ENCODE measurements at places on chromosomes 1 and 21.

DNA sequence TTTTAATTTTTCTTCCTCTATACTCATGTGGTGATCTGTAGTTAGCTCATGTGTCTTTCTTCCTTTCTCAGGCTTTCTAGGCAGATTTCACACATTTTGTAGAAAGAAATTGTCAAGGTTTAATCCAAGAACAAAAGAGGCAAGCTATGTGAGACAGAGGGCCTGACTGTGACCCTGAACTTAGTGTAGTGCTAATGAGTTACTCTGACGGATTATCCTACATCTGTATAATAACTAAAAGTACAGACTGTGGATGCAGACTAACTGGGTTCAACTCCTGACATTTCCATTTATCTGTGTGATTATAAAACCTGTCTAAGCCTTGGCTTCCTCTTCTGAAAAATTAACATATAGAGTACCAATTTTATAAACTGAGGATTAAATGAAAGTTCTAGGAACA is 40.7 kb downstream of the MIGA1 start:
- no peak for DNase-seq

DNA sequence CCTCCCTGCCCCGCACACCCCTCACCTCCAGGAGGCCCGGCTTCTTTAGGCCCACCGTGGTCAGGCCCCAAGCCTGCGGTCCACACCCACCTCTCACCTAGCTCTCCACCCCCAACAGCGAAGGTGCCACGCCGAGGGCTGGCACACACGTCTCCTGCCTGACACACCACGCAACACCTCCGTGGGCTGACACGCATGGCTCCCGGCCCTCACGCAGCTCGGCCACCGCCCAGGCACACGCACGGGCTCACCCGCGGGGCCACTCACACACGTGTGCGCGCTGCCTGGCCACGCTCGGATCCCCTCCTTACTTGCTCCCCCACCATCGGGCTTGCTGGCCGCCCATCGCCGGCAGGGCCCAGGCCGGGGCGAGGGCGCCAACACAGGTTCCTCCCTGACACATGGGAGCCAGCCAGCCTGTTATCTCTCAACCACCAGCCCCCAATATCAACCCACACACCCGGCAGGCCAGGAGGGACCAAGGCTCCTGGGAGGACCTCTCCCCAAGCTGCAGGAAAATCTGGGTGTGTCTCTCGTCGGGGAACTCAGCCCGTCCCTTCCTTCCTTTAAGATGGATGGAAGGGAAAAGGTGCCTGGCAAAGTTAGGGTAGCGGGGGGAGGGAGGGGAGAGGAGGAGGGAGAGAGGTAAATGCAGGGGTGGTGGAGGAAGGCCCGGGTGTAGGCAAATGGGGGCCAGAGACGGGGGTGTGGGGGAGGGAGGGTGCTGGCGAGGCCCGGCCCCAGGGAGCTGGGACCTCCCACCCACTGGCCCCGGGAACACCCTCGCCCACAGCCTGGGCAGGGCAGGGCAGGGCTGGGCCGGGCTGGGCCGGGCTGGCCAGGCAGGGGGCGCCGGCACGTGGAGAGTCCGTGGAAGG is 546 bp downstream of the ELOVL1 start:
- DNase-seq = peak; percentile 34

DNA sequence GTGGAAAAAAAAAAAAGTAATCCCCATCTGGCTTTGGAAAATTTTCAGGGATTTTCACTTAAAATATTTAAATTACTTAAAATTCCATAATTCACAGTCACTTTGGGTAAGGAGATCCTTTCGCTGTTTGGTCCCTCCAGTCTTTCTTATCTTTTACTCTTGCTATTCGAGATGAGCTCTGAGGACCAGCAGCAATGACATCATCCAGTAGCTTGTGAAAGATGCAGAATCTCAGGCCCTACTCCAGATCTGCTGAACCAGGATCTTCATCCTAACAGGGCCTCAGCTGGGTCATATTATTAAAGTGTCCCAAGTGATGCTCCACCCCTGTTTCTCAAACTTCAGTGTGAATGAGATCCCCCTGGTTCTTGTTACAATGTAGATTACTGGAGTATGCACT is 46.9 kb upstream of the PLXNA2 start:
- no peak for DNase-seq

- no peak for DNase-seq
Measured at GRCh38 chr1:30822966-30823581, 65.5 kb upstream of the LAPTM5 start.

GRCh38 chr1:94866164-94866807 is 46.1 kb downstream of the SLC44A3 start:
- no peak for DNase-seq

GRCh38 chr1:56584910-56585528 is 5.7 kb upstream of the PLPP3 start:
- DNase-seq = no peak

- no peak for DNase-seq
Measured at GRCh38 chr1:90782046-90782445, 64.9 kb upstream of the BARHL2 start.

DNA sequence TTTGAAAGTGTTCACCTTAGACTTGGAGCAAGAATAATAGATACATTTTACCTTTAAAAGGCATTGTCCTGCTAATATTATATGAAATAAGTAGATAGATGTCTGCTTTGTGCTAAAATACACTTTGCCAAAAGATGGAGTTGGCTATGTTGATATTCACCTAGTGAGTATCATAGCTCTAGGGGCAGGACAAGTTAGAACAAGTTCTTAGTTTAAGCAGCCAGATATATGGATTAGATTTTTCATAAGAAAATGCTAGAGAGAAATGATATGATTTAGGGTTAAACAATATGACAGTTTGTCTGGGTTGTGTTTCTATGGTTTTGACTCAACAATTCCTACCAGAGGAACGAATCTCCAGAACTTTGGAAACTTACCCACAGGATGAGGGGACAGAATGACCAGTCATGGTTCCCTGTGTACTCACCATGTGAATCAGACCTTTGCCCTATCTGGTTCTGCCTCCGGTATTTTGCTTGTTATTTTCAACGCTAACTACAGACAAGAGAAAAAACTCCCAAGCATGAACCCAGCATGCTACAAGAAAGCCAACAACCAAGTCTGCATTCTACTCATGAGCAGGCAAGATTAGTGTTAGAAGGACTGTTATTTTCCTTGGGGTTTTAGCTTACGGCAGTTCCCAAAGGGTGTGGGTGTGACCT is 1.7 kb downstream of the F5 start:
- no peak for DNase-seq

DNA sequence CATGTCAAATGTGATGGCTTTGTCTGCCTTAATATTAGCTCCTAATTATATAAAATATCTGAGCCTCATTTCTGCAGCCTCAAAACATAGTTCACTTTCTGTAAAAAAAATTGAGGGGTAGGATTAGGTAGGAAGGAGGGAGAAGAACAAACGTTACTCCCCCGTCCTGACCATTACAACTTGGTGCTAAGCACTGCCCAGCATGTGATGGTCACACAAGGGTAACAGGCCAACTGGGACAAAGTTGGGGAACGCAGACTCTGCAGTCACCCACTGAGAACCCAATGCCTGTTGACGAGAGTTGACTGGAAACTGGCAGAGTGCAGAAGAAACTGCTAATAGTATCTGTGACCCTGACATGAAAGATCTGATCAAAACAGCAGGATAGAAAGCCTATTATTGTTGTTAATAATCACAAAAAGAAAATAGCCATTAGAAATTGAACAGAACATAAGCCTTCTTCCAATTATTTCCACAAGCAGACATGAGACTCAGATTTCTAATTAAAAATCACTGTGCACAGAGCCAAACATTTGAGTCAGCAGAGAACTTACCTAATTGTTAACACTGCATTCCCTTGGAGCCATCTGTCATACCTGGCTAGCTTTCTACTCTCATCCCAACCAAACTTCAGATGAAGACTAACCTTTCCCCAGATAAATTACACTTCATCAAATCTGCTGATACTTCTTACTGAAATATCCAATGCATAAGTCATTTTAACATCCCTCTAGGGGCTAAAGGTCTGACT is 5.5 kb downstream of the SORT1 start:
- DNase-seq = no peak

DNA sequence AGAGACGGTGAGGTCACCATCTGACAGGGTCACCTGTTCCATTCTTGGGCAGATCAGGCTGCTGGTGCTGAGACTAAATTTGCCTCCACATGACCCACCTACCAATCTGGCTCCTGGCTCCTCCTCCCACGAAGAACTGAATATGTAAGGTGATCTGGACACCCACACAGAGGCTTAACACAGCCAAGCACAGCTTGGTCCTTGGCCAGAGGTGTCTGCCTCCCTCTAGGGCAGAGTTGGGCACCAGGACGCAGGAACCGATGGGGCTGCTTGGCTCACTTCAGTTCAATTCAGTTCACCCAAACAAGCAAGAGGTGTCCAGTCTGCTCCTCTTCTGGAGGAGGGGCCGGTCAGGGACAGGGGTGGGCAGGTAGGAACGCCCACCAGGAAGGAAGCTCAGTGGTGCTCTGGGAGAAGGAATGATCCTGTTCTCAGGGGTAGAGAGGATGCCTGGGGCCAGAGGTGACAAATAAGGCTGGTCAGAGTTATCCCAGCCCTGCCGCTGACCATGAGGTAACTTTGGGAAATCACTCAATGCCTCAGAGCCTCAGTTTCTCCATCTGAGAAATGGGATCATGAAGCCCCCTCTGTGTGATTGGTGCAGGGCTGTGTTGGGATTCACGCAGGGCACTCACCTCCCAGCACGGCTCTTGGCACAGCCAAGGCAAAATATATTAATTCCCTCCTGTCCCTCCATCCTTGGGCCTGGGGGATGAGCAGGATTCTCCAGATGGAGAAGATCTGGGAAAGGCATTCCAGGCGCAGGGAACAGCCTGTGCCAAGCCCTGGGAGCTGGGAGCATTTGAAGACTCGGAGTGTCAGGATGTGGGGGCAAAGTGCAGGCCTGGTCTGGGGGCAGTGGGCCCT is 284.5 kb downstream of the PTPRU start:
- DNase-seq = no peak

- DNase-seq = no peak
Measured at GRCh38 chr1:204112876-204113730, 38.7 kb downstream of the ETNK2 start.

DNA sequence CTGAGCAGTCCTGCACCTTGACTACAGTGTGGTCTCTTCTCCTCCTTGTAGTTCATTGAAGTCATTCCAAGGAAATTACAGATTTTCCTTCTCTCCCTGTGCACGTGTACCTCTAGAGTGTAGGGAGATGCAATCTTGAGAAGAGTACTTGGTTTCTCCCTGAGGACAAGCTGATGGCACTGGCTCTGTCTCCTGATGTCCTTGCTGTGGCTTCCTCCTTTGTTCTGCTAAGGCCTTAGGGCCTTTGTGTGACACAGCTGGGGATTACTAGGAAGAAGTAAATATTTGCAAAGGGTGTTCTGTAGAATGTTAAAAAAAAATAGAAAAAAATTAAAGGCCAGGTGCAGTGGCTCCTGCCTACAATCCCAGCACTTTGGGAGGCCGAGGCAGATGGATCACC is 66.2 kb upstream of the APOBEC4 start:
- no peak for DNase-seq

GRCh38 chr1:17636612-17637011 is 97.1 kb downstream of the ARHGEF10L start:
- no peak for DNase-seq
